ENCODE measurements at places on chromosomes 3 and 15.

DNA sequence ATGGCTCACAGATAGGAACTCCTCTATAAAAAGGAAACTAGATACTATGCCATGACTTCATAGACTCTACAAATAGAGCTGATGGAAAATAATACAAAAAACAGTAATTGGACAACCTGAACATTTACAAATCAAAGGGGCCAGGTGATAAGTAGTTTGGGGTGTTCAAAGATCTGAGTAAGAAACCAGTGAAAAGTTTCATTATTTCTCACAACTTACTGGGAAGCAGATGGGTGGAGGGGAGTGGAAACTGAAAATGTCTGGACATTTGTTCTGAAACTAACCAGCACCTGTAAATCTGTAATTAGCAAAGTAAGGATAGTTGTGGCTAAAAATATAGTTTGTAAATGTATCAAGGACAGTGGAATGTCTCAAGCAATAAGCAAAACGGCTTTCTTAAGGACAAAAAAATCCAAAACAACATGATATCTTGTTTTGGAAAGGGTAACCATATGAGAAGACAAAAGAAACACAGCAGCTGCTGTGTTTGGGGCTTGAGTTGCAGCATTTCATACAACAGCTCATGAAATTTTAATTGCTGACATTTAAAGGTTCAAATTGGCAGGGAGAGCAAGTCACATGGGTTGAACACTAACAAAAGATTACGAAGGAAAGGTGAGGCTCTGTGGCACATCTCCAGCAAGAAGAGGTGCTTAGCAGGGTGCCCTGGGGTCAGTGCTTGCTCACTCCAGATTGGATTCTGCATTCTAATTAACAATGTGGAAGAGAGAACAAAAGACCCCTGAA, 26.8 kb upstream of the THBS1 start:
- no peak for DNase-seq

DNA sequence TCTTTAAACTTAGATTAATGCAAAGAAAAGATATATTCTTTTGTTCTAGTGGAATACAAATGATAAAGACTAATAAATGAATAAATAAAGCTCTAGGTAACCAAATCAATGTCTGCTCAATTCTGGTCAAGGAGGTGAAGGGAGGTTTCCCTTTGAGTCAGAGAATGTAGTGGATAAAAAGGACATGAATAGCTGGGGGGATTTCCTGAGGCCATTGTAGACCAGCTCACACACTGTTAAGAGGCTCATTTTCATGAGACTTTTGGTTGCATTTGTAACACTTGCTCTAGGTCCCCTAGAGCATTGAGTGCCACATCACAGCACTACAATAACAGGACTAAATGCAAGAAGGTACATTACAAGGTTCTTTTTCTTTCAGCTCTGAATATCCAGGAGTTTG, 170.7 kb downstream of the TIGIT start:
- DNase-seq = no peak

GRCh38 chr3:187136337-187136736, 3.0 kb downstream of the RPL39L start:
- no peak for DNase-seq

DNA sequence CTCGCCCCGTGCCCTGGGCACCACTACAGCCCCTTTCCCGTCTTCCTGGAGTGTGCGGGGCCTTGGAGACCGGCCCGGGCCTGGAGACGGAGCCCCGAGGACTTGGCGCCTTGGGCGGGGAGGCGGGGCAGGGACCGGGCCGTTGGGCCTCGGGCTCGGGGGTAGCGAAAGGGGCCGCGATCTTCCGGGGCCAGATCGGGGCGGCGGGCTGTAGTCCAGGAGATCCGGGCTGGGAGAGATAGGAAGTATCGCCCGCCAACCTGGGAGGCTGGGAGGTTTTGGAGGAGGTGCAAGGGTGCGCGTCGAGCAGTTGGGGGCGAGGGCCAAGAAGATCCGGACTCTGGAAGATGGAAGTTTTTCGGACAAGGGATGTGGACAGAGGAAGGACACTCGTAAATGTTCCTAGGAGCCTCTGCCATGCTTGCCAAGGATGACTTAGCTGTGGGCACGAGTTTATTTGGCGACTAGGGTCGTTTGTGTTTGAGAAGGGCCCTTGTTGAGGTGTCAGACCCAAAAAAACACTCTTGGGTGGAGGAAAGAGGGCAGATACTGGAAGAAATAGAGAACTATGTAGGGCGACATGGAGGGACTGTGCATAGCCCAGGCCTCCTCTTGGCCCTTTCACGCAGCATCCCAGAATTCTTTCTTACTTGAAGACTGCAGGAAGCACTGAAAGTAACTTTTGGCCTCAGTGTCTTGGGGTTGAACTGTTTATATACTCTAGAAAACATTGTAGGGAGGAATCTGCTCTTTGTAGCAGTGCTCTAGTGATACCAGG, 712 bp downstream of the RTF1 start:
- peak; percentile 18 for DNase-seq

GRCh38 chr3:120649830-120650233, 32.2 kb downstream of the HGD start:
- no peak for DNase-seq

- no peak for DNase-seq
Observed at GRCh38 chr3:172598904-172599303, 75.7 kb upstream of the TNFSF10 start.

GRCh38 chr3:127961963-127962362, 46.9 kb downstream of the KBTBD12 start:
- no peak for DNase-seq

- DNase-seq = no peak
Observed at GRCh38 chr3:135760581-135760980, 204.9 kb upstream of the PPP2R3A start.

GRCh38 chr3:184389384-184389783, 9.5 kb downstream of the CHRD start:
- no peak for DNase-seq

GRCh38 chr3:187823746-187824145, 78.5 kb upstream of the BCL6 start:
- DNase-seq = no peak

DNA sequence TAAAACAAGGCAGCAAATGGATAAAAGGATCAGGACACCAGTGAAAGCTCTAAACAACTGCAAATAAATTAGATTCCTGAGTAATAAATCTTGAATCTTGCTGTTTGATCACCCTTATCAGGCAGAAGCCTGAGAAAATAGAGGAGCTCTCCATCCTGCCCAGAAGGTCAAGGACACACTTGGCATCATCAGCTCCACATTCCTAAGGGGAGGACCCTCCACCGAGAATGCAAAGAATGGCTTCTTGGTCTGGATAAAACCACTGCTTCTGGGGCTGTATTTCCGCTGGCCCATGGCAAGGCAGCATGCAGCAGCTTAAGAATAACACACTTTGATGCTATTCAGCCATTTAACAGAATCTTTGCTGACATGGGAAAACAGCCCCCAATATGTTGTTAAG, 108.9 kb upstream of the TSC22D2 start:
- no peak for DNase-seq

Measured in activated T-cell treated with anti-CD3 and anti-CD28 coated beads for 24 hours (primary cell).